ENCODE measurements at places on chromosomes 3 and 15.

- DNase-seq: no peak
Observed at GRCh38 chr3:142888099-142888480, 793 bp downstream of the PCOLCE2 start.

- no peak for DNase-seq
Observed at GRCh38 chr15:42270996-42271395, 2.0 kb upstream of the GANC start.

DNA sequence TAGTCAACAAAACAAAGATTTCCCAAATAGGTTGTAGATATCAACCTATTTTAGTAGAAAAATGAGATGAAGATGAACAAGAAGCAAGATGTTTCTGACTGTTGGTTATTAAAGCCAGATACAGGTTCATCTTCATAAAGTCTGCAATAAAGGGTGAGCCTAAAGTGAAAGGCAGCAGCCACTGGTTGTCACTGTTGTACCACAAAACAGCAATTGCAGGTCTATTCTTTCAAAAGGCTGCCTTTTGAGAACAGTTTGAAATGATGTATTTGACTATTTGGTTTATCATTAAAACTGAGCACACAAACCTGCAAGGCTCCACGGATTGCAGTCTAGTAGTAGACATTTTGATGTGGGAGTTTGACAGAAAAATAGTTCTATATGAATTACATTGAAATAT, 543.4 kb downstream of the GBE1 start:
- no peak for DNase-seq

DNA sequence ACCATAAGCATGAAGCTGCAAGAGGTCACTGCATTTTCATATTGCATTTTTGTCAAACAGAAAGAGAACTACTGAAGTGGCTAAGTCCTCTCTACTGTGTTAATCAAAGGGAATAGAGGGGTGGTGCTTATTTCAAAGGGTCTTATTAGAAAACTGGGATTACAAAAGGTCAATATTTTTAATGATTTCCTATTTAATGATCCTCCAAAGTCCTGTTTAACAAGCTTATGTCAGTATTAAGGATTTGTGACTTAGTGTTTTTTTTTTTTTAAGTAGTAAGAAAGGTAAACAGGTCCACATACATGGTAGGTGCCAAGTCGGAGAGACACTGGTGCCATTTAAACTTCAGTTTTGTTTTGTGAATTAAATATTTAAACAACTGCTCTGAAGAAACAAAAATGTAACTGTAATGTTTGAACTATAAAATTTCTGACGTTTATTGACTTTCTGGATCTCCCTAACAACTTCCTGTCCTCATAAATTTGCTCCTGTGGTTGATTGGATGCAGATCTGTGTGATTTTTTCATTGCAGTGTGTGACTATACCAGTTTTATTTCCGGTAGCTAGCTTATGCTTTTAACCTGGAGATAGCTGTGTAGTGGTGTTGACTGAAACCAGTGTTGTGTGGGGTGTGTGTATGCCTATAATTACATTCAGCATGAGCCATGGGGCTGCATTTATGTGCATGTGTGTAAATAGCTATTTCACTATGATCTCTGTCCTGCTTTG, 8.6 kb upstream of the CACNA1D start:
- DNase-seq: no peak

GRCh38 chr3:46092702-46093080, 65.4 kb upstream of the XCR1 start:
- no peak for DNase-seq

GRCh38 chr3:3013317-3014052, 96.7 kb downstream of the IL5RA start:
- no peak for DNase-seq

DNA sequence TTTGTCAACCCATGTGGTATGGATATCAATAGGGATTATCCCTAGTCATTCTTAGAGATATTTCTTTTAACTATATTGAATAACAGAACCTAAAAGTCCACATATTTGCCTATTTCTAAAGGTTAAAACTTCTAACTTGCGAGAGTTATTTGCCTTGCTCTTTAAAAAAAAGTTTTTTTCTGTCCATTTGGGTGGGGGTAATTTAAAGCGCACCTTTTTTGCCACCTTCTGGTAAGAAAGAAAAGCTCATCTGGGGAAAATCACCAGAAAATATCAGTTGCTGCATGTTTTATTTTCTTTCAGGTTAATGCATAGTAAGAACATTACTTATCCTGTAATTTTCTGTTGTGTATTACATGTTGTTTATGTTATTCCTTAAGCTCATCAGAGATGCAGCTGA, 242.0 kb upstream of the GOLGA6L4 start:
- DNase-seq: no peak

- no peak for DNase-seq
Observed at GRCh38 chr3:128072454-128073184, 20.4 kb downstream of the SEC61A1 start.

DNA sequence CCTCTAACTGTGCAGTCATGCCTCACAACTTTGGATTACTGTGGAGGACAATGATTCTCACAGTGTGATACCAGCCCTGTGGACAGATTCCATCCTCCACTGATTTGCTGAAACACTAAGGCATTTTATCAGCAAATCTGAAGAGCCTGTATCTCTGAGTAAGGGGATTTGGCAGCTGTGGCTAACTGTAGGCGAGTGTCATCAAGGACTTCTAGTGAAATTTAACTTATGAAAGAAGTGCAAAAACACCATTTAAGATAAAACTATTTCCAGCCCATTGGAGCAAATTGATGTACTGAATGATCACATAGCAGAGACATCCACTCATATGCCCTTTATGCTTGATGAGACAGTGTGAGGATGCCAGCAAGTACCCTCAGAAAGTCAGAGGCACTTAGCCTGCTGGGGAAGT, 13.9 kb upstream of the TMPRSS7 start:
- no peak for DNase-seq

DNA sequence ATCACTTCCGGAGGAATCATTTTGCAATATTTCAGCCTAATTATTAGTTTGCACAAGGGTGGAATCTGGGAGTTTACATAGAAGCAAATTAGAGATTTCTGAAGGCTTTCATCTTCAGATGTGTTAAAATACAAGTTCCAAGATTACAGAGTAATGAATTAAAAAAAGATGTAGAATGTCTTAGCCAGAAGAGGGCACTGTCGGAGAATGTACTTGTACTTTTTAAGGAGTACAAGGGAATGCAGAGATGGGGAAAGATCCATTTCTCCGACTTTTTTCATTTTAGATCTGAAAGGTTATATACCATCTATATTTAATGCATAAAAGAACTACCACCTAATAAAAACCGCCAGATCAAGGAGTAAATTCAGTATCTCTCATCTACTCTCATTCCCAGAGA, 43.1 kb upstream of the WDR5B start:
- no peak for DNase-seq

- no peak for DNase-seq
Observed at GRCh38 chr3:105347625-105348302, 18.9 kb upstream of the ALCAM start.

DNA sequence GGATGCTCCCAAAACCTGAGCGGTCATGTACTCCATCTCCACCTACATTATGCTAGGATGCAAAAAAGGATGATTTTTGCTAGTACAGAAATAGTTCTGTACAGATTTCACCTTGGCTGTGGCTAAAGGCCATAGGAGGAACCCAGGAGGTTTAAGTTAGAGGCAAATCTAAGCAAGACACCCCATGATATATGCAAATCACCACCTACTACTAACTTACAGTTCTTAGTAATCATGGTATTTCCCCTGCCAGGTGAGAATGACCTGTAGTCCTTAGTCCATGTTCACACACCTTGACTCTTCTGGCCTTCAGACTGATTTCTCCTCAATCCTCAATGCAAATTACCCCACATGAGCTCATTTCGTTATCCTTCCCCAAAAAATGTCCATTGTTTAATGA, 154.2 kb downstream of the IMPG2 start:
- no peak for DNase-seq

DNA sequence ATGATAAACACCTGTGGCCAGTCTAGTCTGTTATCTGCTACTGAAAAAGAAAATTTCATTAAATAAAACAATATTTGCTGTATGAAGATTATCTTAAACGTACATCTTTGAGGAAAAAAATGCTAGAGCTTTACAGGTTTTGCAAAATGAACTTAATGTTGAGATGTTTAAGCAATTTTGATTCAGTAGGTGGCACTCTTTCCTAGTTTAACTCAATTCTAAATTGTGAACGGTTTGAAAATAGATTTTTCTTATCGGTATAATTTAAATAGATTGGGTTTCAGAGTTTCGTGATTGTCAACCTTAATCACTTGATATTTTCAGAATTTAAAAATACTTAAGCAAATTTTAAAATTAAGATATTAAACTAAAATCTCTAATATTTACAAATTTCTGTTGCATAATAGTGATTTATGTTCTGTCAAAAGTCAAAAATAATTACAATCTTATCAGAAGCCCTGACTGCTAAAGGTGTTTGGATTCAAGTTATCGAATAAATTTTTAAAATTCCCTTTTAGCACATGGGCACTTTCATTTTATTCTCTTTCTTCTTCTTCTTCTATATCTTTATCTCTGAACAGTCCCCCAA, 7.0 kb upstream of the RNF111 start:
- no peak for DNase-seq

DNA sequence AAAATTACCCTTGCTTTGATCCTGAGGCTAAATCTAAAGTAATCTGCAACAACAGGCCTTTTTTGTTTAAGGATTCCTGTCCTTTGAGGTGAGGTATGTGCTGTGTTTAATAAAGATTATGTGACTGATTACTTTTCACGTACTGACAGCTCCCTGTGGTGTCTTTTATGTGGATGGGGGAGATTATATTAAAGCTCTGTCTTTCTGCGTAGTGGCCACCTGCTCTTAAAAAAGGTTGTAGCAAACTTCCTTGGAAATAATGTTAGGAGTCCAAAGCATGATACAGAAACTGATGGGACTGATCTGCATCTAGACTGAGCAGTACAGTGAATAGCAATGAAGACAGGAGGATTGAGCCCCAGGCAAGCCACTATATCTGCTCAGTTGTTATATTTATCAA, 453.0 kb upstream of the GOLIM4 start:
- DNase-seq: no peak

DNA sequence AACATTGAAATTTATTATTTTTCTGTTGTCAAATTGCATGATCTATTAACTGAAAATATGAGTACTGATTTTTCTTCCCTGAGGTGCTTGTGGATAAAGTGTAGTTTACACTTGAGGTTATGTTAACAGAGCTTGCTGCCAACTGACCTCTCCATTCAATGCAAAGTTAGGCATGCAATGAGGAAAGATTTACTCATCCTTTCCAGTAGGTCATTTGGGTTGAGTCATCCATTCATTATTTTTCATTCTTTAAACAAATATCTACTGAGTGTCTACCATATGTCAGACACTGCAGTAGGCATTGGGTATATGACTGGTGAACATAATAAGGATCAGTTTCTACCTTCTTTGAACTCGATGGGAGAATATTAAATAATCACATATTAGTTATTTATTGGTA, 604.1 kb downstream of the EDEM1 start:
- DNase-seq: no peak
